ENCODE measurements at places on chromosomes 6 and 20.

GRCh38 chr6:133990321-133990720 lies 37.3 kb downstream of the TBPL1 start:
- no peak for DNase-seq

- DNase-seq, result no peak
Observed at GRCh38 chr20:62367136-62367632, at the start of gene LAMA5. Gene LAMA5 (minus strand): TSS chr20:62367312. CDS start chr20:62367245, 67 bp downstream.

GRCh38 chr6:87541744-87542143 lies 48.0 kb downstream of the RARS2 start:
- no peak for DNase-seq

DNA sequence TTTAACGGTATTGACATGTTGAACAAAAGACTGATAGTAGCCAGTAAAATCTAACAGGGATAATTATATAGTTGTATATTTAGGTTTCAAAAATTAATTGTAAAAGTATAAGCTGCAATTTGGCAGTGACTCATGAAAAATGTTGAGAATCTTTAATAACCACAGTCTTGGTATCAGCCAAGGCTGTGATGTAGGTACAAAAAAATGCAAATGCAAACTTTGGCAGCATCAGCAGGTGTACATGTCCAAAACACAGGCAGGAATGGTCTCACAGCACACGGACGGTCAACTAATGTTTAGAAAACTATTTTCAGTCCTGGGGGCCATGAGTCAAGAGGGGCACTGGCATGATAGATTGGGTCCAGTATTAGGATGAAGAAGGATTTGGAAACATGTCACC lies 58.5 kb upstream of the BEND3 start:
- no peak for DNase-seq

DNA sequence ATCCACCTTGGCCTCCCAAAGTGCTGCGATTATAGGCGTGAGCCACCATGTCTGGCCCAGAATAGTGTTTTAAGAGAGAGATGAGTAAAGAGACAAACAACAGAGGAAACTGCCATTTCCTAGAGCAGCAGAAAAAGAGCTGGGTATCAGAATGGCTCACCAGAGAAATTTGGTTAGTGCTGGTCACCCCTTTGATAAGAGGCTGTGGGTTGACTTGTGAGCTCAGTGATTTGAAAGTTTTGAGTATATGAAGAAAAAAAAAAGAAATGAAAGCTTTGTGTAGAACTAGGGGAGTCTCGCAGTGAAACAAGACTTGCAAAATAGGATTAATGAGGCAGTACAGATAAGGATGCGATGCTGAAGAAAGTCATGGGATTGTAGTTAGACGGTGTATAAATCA lies 29.6 kb downstream of the MGME1 start:
- no peak for DNase-seq

GRCh38 chr20:46901638-46902037 lies 7.0 kb downstream of the EYA2 start:
- no peak for DNase-seq

Data from activated CD8-positive, alpha-beta memory T cell treated with anti-CD3 and anti-CD28 coated beads for 24 hours (primary cell).